Renal cortex interstitium (tissue), 15 donors: ENCODE measurements at places on chromosomes 6 and 20. TPM values are rescaled to one million over a fixed set of nuclear protein-coding genes. Genes with fewer than 3 reads are reported as not detected.

The PGC gene
- polyA plus RNA-seq = 0.26 TPM

The TSBP1 gene
- 0.13 TPM for polyA plus RNA-seq

The VGLL2 gene
- polyA plus RNA-seq = not detected

- no peak for DNase-seq
Measured at GRCh38 chr6:45722876-45723275, 292.8 kb downstream of the CLIC5 start.

GRCh38 chr6:104940238-104940892, 16.5 kb upstream of the LIN28B start:
- DNase-seq = no peak

GRCh38 chr20:47705497-47705856, 79.8 kb downstream of the SULF2 start:
- DNase-seq = no peak
